ENCODE measurements at places on chromosomes 6 and 20.

DNA sequence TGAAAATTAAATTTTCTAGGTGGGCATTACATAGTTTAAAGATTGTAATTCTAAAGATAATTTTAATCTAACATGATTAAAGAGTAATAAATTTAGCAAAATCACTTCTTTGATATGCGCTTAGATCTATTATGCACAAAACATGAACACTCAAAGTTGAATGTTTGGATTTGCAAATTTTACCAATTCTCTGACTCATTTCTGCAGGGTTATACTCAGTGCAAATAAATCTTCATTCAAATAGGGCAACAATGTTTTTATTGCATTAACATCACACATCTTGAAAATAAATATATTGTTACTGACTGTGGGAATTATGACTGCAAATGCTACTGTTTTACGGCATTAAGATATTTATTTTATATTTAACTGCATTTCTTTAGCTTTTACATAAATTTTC is 110.7 kb downstream of the OGFRL1 start:
- no peak for DNase-seq

DNA sequence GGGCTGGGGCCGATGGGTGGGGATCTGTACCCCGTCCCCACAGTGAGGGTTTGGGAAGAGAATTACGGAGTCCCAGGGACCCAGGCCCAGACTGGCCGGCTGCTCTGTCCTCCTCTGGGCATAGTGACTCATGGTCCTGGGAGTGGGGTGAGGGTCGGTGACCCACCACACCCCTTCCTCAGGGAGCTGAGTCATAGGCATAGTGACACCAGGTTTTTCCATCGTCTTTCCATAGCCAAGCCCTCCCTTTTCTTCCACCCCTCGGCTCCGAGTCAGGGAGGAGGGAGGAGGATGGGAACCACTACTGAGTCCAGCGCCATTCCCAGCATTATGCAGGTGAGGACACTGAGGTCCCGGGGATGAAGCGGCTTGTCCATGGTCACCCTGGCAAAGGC is 8.9 kb downstream of the CYP21A2 start:
- no peak for DNase-seq

- DNase-seq = no peak
Observed at GRCh38 chr20:57792386-57793080, 82.7 kb upstream of the PMEPA1 start.

DNA sequence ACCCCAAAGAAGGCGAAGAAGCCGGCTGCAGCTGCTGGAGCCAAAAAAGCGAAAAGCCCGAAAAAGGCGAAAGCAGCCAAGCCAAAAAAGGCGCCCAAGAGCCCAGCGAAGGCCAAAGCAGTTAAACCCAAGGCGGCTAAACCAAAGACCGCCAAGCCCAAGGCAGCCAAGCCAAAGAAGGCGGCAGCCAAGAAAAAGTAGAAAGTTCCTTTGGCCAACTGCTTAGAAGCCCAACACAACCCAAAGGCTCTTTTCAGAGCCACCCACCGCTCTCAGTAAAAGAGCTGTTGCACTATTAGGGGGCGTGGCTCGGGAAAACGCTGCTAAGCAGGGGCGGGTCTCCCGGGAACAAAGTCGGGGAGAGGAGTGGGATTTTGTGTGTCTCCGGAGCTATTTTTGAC is 69.6 kb downstream of the HFE start:
- peak; percentile 87 for DNase-seq

- no peak for DNase-seq
Observed at GRCh38 chr6:34049395-34050342, 96.2 kb downstream of the GRM4 start.

DNA sequence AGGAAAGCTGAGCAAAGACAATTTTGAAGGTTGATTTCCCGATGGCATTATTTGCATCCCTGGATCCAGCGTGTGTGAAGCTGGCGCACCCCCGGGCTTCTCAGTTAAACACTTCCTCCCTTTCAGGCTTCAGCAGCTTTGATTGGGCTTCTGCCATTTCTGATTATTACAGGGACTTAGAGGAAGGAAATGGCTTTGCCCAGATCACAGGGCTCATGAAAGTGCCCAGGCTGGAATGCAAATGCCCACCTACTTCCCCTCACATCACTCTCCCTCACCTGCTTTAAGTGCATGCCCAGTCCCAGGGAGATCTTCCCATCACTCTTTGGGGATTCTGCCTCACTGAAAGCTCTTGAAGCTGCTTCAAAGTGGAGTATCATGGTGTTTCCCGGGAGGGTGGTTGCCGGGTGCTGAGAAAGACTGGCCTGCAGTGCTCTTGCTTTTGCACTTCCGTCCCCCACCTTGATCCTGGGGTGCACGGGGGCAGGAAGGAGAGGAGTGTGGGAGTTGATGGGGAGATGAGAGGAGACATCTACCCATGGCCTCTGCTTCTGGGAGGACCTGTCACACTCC is 28.3 kb downstream of the PHACTR3 start:
- DNase-seq = no peak

GRCh38 chr6:42704251-42704936 is 18.0 kb downstream of the PRPH2 start:
- no peak for DNase-seq

GRCh38 chr6:130178692-130179091 is 44.1 kb downstream of the SAMD3 start:
- DNase-seq = no peak

- DNase-seq = no peak
Observed at GRCh38 chr6:56593801-56594318, 48.8 kb downstream of the DST start.

GRCh38 chr6:159973406-159973805 is 4.5 kb downstream of the IGF2R start:
- DNase-seq = no peak

- no peak for DNase-seq
Observed at GRCh38 chr6:36061236-36061635, 33.6 kb downstream of the MAPK14 start.

DNA sequence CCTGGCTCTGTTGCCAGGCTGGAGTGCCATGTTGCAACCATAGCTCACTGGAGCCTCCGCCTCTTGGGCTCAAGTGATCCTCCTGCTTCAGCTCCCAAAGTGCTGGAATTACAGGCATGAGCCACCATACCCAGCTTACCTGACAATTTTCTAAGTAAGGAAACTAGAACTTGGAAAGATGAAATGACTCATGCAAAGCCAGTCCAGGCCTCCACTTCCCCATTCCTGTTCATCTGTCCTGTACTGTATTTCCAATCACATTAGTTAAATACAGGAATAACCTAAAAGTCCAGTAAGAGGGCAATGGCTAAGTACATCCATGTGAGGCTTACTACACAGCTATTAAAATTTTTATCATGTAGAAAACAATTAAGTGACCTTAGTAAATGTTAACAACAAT is 8.3 kb upstream of the ADGB start:
- no peak for DNase-seq

- no peak for DNase-seq
Observed at GRCh38 chr6:163668061-163668426, 253.5 kb downstream of the QKI start.

DNA sequence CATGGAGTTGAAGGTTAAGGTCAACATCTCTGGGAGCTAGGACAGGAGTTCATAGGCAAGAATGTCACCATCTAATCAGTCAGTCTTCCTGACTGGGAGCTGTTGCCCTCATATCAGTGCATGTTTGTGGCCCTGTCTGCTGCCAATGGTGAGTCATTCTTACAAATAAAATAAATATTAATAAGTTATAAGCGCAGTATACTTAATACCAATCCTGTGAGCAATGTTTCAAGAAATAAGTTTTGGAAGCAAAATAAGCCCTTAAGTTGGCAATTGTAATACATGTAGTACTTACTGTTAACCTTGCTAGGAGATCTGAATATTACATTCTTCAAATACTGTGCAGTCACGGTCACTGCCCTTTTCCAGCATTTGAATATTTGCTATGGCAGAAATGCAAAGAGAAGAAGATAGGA is 20.2 kb upstream of the MDGA1 start:
- DNase-seq = no peak

GRCh38 chr6:112257178-112257855 is 3.0 kb upstream of the LAMA4 start:
- DNase-seq = no peak

GRCh38 chr6:147116056-147116455 is 88.2 kb upstream of the STXBP5 start:
- DNase-seq = no peak

DNA sequence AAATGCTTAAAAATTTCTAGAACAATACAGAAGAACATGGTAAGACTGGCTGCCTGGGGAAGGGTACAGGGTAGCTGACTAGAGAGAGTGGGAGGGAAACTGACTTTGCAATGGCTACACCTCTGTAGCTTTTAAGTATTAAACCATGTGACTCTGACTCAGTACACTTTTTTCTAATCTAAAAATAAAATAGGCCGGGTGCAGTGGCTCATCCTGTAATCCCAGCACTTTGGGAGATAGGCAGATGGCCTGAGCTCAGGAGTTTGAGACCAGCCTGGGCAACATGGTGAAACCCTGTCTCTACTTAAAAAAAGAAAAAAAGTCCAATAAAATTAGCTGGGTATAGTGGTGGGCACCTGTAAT is 18.5 kb downstream of the ATP9A start:
- DNase-seq = no peak

- DNase-seq = no peak
Observed at GRCh38 chr6:51856508-51856907, 230.9 kb downstream of the PKHD1 start.

- DNase-seq = no peak
Observed at GRCh38 chr6:80356545-80356944, 250.1 kb downstream of the BCKDHB start.

DNA sequence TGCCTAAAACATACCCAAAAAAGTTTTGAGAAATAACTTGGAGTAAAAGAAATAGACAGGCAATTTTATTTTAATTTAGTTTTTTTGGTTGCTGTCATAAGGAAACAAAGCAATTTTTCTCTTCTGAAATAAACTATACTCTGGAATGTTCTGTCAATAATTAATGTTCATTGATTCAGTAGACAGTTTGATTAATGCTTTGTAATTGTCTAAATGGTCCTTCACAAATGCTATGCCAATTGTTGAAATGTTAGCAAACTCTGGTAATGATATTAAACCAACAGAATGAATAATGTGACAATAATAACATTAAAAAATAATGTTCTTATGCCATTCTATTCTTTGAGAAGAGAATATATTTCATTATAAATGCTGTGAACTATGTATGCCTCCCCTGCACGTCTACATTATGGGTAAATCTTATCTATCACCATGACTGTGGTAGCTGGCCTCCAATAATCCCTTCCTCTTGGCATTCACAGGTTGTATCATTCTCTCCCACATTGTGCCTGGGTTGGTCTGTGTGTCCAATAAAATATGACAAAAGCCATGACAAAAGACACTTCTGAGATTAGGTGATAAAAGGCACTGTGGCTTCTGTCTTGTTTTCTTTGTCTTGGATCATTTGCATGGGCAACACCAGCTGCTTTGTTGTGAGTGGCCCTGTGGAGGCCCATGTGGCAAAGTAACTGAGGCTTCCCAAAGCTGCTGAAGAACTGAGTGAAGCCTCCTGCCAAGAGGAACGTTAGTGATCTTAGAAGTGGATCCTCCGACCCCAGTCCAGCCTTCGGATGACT is 25.1 kb downstream of the IL20RA start:
- DNase-seq = no peak

DNA sequence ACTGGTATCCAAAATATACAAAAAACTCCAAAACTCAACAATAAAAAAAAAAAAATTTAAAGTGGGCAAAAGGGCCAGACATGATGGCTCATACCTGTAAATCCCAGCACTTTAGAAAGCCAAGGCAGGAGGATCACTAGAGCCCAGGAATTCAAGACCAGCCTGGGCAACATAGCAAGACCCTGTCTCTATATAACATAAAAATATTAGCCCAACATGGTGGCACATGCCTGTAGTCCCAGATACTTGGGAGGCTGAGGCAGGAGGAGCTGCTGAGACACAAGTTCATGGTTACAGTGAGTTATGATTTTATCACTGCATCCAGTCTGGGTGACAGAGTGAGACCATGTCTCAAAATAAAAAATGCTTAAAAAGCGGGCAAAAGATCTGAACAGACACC is 121.0 kb upstream of the BEND6 start:
- DNase-seq = no peak

- no peak for DNase-seq
Observed at GRCh38 chr6:168278904-168279303, 40.7 kb downstream of the DACT2 start.

GRCh38 chr6:98985391-98985790 is 37.6 kb upstream of the FBXL4 start:
- DNase-seq = no peak

DNA sequence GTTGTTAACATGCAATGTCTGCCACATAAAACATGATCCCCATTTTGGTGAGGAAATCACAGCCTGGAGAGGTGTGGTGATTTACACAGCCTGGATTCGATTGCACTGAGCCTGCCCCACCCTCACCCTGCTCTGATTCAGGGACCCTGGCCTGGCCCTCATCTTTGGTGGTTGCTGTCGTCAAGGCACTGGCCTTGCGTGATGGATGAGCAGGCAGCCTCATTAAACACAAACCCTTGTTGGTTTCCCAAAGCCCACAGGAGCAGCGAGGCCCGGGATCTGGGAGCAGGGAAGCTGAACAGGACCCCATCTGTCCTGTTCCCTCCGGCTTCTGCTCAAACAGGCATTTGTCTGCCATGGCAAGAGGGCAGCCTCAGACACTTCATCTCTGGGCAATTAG is 70.8 kb downstream of the CHMP4B start:
- no peak for DNase-seq

GRCh38 chr6:139973669-139974344 is 599.4 kb upstream of the CITED2 start:
- DNase-seq = peak; percentile 17

Measured in NCI-H446 treated with DMSO at 0.1 percent for 48 hours (cell line).